T-helper 2 cell treated with Interferon-gamma antibody and Interleukin-4, amounts not matched to agents 5 μg/mL and 100 μg/mL, for 36 hours (primary cell): ENCODE measurements at places on chromosomes 7 and 10.

- no peak for DNase-seq
These were observed 14.2 kb downstream of the CCSER2 start for GRCh38 chr10:84342584-84342983.

GRCh38 chr7:87316846-87317552 lies 28.5 kb upstream of the CROT start:
- DNase-seq, result no peak

DNA sequence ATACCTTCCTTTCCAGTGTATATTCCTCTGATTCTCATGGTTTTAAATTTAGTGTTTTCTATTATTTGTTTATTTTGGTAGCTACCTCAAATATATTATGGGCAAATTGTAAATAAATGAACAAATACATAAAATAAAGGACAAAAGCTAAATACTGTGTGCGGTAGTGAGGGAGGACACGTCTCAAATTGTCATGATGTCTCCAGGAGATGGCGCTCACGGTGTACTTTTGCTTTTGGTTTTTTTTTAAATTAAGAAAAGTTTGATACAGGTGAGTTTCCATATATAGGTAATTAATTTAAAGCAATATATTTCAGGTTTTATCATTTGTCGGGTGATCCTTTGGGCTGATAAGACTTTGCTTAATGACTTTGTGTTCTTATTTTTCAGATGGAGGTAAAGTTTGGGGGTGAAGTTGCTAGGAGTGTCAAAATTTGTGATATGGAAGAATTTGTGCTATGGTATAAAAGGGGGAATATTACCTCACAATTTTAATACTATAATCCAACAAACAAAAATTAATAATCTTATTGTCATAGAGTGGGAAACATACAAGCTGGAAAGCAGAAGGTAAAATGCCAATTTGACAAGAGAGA lies 68.4 kb upstream of the TMEM229A start:
- DNase-seq, result no peak

DNA sequence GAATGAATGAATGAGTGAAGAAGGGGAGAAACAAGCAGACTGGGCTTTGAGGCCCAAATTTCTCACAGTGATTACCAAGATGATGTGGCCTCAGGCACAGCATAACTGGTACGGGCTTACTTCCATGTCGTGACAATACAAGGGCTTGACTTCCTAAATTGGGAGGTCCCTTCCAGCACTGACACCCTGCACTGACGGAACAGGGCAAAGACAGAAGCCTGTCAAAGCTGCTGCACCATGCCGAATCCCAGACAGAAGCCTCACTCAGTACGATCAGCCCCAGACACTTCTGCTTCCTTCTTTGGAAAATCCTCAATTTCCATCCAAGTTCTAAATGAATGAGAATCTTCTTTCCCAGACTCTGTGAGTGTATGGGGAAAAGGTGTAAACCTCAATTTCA lies 51.9 kb downstream of the GNA12 start:
- no peak for DNase-seq

- peak; percentile 35 for DNase-seq
These were observed 248.4 kb upstream of the KLF6 start for GRCh38 chr10:4033341-4033896.

DNA sequence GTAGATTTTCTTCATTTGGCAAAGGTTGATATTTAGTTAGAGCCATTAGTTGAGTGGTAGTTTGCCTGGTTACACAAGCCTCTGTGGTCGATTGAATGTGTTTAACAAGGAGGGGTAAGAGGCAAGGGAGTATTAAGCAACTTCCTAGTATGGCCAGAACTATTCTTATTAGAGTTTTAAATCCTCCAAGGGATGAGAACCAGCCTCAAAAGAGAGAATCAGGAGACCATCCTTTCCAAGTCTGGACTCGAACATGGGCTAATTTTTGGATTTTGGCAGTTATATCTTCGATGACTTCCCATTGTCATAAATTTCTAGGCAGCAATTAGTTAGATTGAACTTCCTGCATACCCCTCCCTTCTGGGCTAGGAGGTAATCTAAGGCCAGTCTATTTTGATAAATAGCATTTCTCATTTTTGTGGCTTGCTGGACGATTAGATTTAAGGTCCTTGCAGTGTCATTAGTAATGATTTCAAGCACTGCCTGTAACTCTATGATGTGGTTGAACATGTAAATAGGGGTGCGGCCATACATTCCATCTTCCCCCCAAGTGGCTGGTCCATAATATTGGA lies 219.5 kb upstream of the KCND2 start:
- DNase-seq, result no peak

GRCh38 chr7:93558705-93559614 lies 15.6 kb downstream of the CALCR start:
- DNase-seq, result no peak

DNA sequence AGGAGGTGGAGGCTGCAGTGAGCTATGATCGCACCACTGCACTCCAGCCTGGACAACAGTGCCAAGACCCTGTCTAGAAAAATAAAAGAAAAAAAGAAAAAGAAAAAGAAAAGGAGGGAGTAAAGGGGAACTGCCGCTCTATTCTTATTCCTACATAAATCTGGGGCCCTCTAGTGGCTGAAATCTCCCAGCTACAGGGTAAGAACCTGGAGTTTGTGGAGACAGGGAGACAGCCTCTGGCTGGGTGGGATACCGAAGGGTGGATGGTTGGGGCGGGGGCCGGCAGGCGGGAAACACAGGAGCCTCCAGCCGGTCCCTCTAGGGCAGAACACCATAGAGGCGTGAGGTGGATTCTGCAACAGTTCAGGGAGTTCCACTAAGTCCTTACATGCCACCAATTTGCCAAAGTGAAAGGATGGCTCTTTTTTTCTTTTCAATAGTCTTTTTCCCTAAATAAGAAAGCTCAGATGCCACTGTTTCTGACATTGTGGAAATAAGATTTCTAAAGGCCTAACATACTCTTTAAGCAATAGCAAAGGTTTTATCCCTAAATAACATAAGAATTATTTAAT lies 117.3 kb downstream of the SVIL start:
- DNase-seq, result no peak

- no peak for DNase-seq
These were observed 14.1 kb upstream of the SUN1 start for GRCh38 chr7:818031-818699.

DNA sequence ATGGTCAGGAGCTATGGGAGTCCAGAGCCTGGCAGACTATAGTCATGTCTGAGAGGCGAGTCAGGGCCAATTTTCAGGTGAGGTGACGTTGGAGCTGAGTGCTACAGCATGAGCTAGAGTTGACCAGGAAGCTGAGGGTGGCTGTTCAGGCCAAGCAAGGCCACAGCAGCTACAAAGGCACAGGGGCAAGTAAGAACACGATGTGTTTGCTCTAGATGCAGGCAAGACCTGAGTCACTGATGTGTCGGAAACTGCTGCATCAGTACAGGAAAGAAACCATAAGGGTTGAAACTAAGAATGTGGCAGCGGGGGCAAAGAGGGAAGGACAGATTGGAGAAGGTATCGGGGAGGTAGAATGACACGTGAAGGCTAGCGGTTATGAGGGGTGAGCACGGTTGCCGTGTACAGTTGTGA lies 11.8 kb upstream of the RRP12 start:
- DNase-seq, result peak; percentile 81

GRCh38 chr7:46960970-46961369 lies 620.9 kb downstream of the TNS3 start:
- no peak for DNase-seq

- DNase-seq, result no peak
These were observed 15.0 kb downstream of the IQCE start for GRCh38 chr7:2573761-2574160.

DNA sequence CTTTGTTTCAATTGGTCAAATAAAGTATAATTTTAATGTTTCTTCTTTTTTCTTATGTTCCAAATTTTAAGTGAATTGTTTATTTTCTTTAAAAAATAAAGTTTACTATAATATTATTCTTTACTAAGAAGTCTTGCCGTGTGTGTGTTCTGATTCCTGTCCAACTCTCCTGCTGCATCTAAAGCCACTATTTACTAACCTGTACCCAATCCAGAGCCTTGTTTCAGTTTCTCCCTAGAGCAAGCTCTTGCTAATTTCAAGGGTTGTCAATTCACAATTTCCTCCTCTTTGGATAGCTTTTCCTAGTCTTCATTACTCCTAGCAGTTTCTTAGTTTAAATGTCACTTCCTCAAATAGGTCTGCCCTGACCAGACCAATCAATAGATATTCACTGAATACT lies 314.9 kb upstream of the SEMA3A start:
- DNase-seq, result no peak

DNA sequence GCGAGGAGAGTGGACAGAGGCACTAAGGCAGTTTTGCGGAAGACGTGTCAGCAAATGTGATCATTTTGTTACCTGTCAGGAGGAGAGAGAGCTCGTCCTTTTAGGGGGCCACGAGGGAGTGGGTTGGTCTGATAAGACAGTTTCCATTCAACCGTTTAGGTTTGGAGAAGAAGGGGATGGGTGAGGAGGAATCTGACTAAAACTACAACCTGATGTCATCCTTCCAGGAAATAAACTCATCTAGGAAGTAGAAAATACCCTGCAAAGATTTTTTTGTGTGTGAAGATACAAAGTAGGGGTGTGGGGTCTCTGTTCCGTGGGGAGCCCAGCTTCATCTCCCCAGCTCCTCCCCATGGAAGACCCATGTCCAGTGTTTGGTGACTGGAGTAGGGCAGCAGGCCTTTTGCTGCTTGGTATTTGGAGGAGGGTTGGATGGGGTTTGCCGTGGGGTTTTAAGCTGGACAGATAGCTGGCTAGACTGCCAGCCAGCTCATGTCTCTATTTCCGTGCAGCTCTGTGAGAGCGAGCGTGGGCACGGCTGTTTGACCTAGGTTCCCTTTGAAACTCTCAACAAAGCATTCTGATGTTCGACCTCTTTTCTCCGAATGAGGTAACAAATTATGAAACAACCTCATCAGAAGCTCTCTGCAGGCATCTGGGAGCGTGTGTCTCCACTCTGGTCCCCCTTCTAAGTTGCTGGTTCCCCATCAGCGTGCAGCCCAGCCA lies 136.0 kb upstream of the TCF7L2 start:
- DNase-seq, result peak; percentile 8

DNA sequence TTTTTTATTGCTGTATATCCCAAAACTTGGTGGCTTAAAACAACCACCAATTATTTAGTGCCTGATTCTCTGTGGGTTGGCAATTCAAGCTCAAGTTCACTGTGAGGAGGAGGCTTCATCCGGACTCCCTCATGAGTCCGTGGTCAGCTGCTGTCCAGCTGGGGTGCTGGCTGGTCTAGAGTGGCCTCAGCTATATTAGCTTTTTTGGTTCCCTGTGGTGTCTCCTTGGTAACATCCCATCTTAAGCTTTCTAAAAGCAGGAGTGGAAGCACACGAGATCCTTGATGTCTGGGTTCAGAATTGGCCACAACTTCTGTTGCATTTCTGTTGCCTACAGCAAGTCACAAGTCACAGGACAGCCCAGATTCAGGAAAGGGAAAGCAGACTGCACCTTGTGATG lies 536.5 kb upstream of the FZD8 start:
- no peak for DNase-seq

DNA sequence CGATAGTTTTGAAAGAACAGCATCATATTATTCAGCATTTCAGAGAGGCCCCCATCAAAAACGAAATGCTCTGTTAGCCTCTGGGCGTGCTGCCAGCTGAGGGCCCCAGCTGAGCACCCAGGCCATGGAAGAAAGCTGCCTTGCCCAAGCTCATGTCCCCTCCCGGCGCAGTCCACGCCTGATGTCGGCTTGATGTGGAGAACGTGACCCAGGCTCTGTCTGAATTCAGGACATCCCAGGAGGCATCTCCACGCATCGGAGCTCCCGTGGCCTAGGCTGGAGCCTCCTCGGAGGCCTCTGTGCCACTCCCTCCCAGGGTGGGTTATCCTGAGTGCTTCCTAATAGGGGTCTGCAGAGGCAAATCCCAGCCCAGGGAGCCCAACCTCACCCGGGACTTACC lies 218.3 kb upstream of the AKR1E2 start:
- DNase-seq, result no peak

DNA sequence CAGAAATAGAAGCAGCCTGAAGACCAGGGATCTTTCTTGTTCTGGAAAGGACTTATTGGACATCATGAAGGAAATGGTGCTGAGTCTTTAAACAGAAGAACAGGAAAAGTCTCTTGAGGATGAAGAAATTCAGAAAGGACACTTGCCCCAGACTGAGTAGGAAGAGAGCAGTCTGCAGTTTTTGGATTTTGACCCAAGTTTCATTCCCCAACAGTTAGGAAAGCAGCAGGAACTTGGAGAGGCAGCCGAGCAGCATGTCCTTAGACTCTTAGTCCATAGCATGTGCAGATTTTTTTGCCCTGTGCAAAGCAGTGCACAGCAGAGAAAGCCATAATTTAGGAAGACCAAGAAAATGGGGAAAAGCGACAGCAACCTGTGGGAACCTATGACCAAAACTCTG lies 927.2 kb upstream of the AUTS2 start:
- DNase-seq, result no peak

GRCh38 chr10:14539176-14539575 lies 208.5 kb upstream of the FRMD4A start:
- no peak for DNase-seq

- peak; percentile 14 for DNase-seq
These were observed 5.4 kb upstream of the YWHAG start for GRCh38 chr7:76364198-76364584.

DNA sequence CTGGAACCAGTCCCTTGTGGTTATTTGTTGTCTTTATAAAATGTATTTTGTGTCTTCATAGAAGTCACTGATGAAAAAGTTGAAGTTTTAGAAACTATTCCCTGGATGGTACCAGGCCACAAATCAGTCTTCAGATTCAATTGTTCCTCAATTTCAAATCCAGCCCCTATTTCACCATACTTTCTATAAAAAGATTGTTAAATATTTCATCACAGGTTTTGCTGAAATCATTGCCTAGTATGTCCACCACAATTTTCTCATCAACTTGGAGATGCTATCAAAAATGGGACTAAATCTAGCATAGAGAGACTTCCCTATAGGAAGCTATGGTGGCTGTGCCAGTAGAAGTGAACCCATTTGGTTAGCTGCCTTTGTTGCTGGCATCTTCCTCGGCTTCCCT lies 118.5 kb downstream of the RAB18 start:
- no peak for DNase-seq

GRCh38 chr10:51892965-51893658 lies 193.7 kb upstream of the CSTF2T start:
- peak; percentile 5 for DNase-seq

DNA sequence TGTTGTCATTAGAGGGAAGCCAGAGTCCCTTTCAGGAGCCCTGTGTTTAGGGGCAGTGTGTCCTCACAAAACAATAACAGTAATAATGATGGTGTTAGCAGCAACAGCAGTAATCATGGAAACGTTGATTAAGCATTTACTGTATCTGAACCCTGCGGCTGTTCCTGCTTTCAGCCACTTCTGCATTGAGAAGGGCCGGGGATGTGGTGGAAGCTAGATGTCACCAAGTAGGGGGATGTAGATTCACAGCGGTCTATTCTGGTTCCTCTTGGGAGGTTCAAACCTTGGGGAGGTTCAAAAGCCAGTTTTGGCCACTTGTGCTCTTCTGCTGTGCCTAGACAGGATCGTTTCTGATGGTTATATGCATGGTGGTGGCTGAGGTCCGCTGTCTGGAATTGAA lies 44.8 kb downstream of the PRPF18 start:
- no peak for DNase-seq
